ENCODE measurements at places on chromosomes 12 and 14. TPM values are rescaled to one million over a fixed set of nuclear protein-coding genes. Genes with fewer than 3 reads are reported as not detected.
A peak's percentile ranks its signal among the peaks of the same experiment; 100 is the strongest.

Gene AKAP5
- 4.2 TPM for total RNA-seq

GRCh38 chr12:57853864-57854556 lies 7.5 kb upstream of the CTDSP2 start:
- no peaks in the 10 kb centered on the region for H3K27me3 ChIP-seq
- DNase-seq: no peak
- peaks cover 1% of the 10 kb centered on the region for H3K36me3 ChIP-seq
- H3K4me3 ChIP-seq: no peak overlapping the region

DNA sequence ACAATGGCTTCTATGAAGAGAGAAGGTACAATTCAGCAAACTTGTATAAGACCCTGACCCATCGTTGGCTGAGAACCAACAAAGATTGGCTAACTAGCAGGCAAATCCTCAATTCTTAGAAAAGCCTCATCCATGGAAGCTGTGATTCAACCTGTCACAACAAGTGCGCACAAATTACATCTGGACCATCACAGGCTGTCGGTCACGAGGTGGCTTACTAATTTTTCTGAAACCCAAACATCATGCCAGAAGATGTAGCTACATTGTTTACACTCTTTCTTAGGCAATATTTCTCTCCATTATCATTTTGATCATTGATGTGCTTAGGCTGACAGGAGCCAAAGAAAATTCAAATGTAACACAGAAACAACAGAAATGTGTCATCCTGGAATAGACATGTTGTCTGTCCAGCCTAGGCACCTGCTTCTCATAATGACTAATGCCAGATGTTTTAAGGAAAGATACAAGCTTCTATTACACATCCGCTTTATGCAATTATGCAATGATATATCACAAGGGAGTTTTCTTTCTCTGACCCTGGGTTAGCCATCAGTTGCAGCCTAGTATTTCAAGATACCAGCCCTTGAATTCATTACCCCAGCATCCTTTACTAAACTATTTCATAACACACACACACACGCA lies 92.9 kb upstream of the DIO2 start:
- no peak overlapping the region for H3K27ac ChIP-seq
- no peaks in the 10 kb centered on the region for H3K36me3 ChIP-seq
- no peak for DNase-seq
- no peaks in the 10 kb centered on the region for H3K4me1 ChIP-seq

GRCh38 chr14:21109377-21110138 lies 8.7 kb downstream of the TMEM253 start:
- no peak overlapping the region for H3K27ac ChIP-seq
- peaks cover 28% of the 10 kb centered on the region for H3K4me1 ChIP-seq
- H3K4me3 ChIP-seq: no peak overlapping the region
- DNase-seq: no peak
- H3K36me3 ChIP-seq: no peaks in the 10 kb centered on the region

GRCh38 chr14:59253527-59253926 lies 65.1 kb downstream of the DAAM1 start:
- peaks cover 62% of the 10 kb centered on the region for H3K4me1 ChIP-seq
- no peak for DNase-seq

- H3K27me3 ChIP-seq: peaks cover 3% of the 10 kb centered on the region
- no peaks in the 10 kb centered on the region for H3K4me1 ChIP-seq
- no peak for DNase-seq
Measured at GRCh38 chr12:22255097-22255496, 79.4 kb downstream of the ST8SIA1 start.

Gene PPP4R4
- 0.22 TPM for total RNA-seq

GRCh38 chr12:108826807-108827721 lies 30.3 kb downstream of the SSH1 start:
- no peak for DNase-seq
- H3K4me1 ChIP-seq: peaks cover 99% of the 10 kb centered on the region
- H3K4me3 ChIP-seq: peak overlapping the region; percentile 59

- no peaks in the 10 kb centered on the region for H3K27me3 ChIP-seq
- H3K36me3 ChIP-seq: peaks cover 3% of the 10 kb centered on the region
- no peak for DNase-seq
- no peak overlapping the region for H3K4me3 ChIP-seq
- H3K27ac ChIP-seq: no peak overlapping the region
- H3K4me1 ChIP-seq: no peaks in the 10 kb centered on the region
Measured at GRCh38 chr12:132570635-132571034, 39.7 kb downstream of the LRCOL1 start.

- peak; percentile 28 for DNase-seq
- H3K4me1 ChIP-seq: no peaks in the 10 kb centered on the region
- H3K27ac ChIP-seq: no peak overlapping the region
Measured at GRCh38 chr14:99296517-99296916, 24.5 kb upstream of the BCL11B start.

DNA sequence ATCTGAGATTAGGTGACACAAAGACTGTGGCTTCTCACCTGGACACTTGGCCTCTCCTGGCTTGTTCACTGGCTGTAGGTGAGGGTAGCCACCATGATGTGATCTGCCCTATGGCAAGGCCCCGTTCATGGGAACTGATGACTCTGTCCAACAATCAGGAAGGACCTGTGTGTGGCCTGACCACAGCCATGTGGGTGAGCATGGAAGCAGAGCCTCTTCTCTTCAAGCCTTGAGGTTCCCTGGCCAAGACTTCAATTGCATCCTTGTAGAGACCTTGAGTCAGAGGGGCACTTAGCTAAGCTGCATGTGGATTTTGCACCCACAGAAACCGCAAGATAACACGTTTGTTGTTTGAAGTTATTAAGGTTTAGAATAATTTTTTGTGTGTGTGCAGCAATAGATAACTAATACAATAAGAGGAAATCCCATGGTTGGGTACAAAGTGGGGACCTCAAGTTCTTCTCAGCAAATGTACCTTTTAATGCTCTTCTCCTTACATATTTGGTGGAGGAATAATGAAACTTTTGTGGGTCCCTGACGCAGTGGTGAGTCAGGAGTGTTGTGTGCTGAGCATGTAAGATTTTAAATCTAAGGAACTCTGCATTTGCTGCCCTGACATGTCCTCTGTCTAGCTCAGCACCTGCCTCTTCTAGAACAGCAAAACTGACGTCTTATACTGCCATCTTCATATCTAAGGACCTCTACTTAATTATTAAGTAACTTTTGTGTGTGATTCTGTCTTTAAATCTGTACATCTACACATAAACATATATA lies 27.5 kb upstream of the PLEKHG7 start:
- H3K27ac ChIP-seq: no peak overlapping the region
- no peaks in the 10 kb centered on the region for H3K36me3 ChIP-seq
- no peak overlapping the region for H3K4me3 ChIP-seq
- no peaks in the 10 kb centered on the region for H3K4me1 ChIP-seq
- no peak for DNase-seq

Gene FSCB
- not detected for total RNA-seq

DNA sequence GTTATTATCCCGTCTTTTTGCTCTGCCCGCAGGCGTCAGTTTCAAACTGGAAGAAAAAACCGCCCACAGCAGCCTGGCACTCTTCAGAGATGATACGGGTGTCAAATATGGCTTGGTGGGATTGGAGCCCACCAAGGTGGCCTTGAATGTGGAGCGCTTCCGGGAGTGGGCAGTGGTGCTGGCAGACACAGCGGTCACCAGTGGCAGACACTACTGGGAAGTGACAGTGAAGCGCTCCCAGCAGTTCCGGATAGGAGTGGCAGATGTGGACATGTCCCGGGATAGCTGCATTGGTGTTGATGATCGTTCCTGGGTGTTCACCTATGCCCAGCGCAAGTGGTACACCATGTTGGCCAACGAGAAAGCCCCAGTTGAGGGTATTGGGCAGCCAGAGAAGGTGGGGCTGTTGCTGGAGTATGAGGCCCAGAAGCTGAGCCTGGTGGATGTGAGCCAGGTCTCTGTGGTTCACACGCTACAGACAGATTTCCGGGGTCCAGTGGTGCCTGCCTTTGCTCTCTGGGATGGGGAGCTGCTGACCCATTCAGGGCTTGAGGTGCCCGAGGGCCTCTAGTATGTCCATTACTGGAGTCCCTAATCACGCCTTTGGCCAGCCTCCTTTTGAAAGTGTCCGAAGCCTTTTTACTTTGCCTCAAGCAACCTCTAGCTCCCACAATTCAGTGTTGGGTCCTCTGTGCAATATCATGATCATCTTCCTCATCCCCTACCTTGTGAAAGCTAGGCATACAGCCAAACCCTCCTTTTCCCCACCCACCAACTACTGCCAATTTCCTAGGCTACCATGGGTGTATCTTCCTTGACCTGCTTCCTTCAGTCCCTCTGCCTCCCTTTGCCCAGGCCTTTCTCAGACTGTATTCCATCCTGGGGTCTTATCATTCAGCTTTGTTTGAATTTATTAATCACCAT lies 891 bp downstream of the SPRYD4 start:
- peak overlapping the region; percentile 96 for H3K27ac ChIP-seq
- DNase-seq: no peak
- peak overlapping the region; percentile 97 for H3K4me3 ChIP-seq

DNA sequence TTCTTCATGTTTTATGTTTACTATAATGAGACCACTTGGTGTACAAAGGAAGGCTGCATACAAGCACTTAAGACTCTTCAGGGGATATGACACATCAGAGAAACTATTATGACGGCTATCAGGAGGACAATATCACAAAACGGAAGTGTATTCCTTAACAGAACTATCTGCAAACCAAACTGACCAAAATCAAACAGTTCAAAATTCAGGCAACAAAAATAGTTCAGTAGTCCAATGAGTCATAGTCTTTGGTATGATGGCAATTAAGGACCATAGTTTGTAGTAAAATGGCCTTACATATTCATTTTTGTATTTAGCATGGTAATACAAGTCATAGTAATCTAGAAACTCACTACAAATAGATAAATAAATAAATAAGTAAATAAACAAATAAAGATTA lies 1638.7 kb upstream of the SEL1L start:
- no peaks in the 10 kb centered on the region for H3K36me3 ChIP-seq
- H3K27me3 ChIP-seq: no peaks in the 10 kb centered on the region
- H3K4me1 ChIP-seq: peaks cover 5% of the 10 kb centered on the region
- DNase-seq: no peak
- H3K27ac ChIP-seq: no peak overlapping the region
- no peak overlapping the region for H3K4me3 ChIP-seq

Gene TPPP2
- total RNA-seq: not detected

DNA sequence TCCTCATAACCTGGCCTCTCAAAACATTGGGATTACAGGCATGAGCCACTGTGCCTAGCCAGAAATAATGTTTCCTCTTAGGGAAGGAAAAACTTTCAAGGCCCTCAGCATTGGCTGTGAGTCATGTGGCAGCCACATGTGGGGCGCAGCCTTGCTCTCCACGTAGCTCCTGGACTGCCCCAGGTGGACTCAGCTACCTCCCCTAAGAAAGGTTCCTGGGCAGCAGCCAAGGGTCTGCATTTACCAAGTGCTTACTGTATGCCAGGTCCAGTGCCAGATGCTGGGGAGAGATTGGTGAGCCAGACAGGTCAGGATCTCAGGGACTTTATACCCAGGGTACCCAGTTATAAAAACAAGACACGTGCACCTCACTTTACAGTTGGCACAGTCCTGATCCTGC lies 3.7 kb upstream of the TRPV4 start:
- peaks cover 9% of the 10 kb centered on the region for H3K4me1 ChIP-seq
- peaks cover 2% of the 10 kb centered on the region for H3K27me3 ChIP-seq
- no peak overlapping the region for H3K27ac ChIP-seq
- H3K4me3 ChIP-seq: no peak overlapping the region

DNA sequence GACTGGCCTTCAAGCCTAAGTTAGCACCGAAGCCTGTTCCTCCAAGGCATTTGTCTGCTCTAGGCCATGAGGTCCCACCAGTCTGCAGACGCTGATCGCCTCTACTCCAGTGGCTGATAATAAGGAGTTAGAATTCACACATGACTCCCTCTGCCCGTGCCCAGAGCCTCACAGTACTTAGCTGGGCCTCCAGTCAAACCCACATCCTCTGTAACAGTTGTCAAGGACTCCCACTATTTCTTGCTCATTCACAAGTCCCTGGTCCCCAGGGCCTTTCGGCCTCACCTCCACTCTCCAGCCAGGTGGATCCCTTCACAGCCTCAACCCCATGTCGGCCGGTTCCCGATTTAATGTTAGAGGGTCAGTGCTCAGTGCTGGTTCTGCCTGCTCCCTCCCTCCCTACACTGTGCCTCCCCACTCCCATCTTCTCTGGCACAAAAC lies 6.3 kb upstream of the KRT5 start:
- no peaks in the 10 kb centered on the region for H3K36me3 ChIP-seq
- peaks cover 6% of the 10 kb centered on the region for H3K4me1 ChIP-seq
- no peak overlapping the region for H3K27ac ChIP-seq
- no peak overlapping the region for H3K4me3 ChIP-seq
- DNase-seq: no peak

DNA sequence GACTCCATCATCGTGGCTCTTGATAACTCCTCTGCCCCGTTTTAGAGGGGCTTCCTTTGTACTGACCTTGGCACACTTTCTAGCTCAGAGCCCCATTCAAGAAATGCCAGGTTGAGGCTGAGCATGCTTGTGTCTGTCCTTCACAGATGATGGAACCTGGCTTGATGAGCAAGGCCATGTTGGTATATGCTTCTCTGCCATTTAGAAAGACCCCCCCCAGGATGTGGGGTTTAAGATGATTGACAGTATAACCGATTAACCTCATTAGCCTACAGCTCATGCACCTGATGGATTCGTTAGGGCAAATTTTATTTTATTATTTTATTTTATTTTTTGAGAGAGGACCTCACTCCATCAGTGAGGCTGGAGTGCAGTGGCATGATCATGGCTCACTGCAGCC lies 21.0 kb downstream of the BATF start:
- H3K4me1 ChIP-seq: no peaks in the 10 kb centered on the region
- no peak overlapping the region for H3K4me3 ChIP-seq
- DNase-seq: no peak
- H3K27ac ChIP-seq: no peak overlapping the region
- no peaks in the 10 kb centered on the region for H3K36me3 ChIP-seq

DNA sequence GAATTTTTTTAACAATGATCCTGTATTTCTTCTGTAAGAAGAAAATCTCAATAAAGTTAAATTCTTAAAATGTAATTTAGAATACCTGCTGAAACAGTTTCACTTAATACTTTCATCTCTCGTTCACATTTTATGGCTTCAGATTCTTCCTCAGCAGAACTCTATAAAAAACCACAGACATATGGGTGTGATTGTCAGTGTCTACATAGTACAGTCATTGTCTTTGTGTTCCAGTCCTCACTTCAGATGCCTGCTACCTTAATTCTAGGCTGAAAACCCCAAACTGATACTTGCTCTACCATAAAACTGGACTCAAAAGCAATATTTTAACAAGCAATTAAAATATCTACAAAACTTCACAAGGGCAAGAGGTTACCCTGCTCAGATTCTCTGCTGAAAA lies 71.8 kb downstream of the DNAI7 start:
- H3K36me3 ChIP-seq: no peaks in the 10 kb centered on the region
- no peaks in the 10 kb centered on the region for H3K27me3 ChIP-seq
- peaks cover 7% of the 10 kb centered on the region for H3K4me1 ChIP-seq
- no peak overlapping the region for H3K27ac ChIP-seq
- H3K4me3 ChIP-seq: no peak overlapping the region
- no peak for DNase-seq

Gene RPGRIP1
- not detected for total RNA-seq

DNA sequence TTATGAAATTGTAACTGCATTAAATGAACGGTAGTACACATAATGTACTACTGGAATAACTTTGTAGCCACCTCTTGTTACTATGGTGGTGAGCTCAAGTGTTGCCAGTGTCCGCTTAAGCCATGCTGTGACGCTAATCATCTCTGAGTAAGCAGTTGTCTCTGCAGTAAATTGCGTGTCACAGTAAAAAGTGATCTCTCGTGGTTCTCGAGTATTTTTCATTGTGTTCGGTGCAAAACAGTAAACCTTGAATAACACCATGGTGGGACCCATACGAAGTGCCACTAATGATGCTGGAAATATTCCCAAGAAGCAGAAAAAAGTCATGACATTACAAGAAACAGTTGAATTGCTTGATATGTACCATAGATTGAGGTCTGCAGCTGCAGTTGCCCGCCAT lies 524.8 kb downstream of the SOX5 start:
- no peak for DNase-seq
- no peak overlapping the region for H3K4me3 ChIP-seq
- peaks cover 2% of the 10 kb centered on the region for H3K27me3 ChIP-seq
- H3K4me1 ChIP-seq: no peaks in the 10 kb centered on the region
- H3K27ac ChIP-seq: no peak overlapping the region
- no peaks in the 10 kb centered on the region for H3K36me3 ChIP-seq
